CD4-positive, alpha-beta T cell treated with Interleukin-1 beta for 1 hour (primary cell): ENCODE measurements at places on chromosomes 13 and 19.

DNA sequence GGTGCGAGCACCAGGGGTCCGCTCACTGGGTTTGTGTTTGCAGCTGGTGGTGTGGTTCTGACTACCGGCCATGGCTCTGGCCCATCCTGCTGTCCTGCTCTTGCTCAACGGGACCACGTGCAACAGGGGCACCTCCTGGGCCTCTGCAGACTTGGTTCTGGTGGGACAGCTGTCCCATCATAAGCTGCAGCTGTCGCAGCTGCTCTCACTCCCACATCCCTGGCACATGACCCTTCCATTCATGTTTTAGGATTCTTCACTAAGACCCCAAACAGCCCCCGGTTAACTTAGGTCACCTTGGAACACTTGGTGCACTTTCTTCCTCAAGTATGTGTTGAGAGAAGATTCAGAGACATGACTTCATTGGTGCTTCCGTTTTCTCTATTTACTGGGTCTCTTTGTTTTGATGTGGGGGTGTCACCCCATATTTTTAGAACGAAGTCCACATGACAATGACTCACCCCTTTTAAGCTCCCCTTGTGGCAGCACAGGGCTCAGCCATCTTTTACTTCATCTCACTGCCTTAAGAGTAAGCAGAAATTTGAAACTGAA is 68.4 kb upstream of the ARHGEF7 start:
- DNase-seq: no peak

GRCh38 chr19:56170261-56170660 is 5.5 kb upstream of the GALP start:
- DNase-seq: no peak

GRCh38 chr13:21297447-21297846 is 121.0 kb downstream of the MRPL57 start:
- DNase-seq: no peak

GRCh38 chr19:48490981-48491792 is 20.4 kb downstream of the LMTK3 start:
- DNase-seq: peak; percentile 78

DNA sequence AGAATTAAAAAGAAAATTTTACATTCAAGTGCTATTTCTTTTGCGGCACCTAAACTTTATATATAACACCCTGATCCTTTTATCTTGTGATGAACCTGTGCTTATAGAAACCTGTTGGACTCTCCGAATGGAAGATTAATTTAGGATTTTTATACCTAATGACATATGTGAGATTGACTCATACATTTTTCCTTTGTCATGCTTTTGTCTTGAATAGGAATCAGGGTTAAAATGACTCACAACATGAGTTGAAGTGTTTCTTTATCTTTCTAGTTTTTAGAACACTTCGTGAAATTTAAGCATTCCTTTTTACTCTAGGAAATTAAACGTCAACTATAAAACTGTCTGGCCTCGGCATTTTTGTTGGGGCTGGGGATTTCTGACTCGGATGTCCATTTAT is 378.9 kb downstream of the PCDH20 start:
- no peak for DNase-seq

GRCh38 chr13:30178976-30179375 is 128.4 kb downstream of the KATNAL1 start:
- no peak for DNase-seq

- DNase-seq: no peak
These were observed 30.3 kb downstream of the ATP7B start for GRCh38 chr13:51980908-51981307.

DNA sequence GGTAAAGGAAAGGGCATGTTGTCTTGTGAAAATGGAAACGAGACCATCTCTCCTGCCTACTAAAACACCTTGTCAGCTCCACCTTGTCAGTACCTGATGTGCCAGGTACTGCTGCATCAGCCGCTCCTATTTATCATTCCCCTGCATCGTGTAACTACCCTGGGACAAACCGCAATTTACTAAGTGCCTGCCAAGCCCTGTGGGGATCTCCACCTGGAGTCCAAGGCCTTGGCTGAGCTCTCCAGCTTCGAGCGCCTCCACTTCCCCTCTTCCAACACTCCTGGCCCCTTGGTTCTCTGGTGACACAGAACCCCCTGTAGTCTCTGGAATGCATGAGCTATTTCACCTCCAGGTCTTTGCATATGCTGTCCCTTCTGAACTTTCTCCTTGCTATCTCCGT is 25.9 kb upstream of the CCNP start:
- no peak for DNase-seq

DNA sequence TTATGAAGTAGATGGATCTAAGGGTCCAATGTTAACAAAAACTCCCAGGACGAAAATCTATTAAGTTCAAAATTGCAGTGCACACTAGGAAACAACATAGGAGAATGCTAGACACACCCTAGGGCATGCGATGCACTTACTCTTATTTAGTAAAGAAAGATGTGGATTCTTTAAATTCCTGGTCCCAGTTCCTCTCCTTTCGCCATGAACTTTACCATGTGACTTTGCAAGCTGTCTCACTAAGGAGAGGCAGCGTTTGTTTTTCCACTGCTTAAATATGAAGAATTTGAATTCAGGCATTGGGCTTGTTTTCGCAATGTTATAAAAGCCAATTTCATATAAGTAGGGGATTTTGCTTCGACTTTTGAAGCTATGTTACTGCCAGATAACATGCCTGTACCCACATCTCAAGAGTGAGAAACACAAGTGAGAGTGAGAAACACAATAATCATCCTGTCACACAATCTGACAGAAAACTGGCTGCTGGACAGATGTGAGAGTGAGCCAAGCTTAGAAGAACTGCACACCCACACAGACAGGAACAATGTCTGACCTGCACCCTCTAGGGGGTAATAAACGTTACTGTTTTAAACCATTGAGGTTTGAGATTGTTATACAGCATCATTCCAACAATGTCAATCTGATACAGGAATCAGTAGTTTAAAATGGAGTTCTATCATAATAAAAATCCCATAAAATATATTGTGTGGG is 1308.4 kb downstream of the SLITRK5 start:
- peak; percentile 3 for DNase-seq

GRCh38 chr19:46478356-46478986 is 7.1 kb upstream of the PNMA8A start:
- DNase-seq: peak; percentile 29

GRCh38 chr19:17755977-17756670 is 4.8 kb downstream of the FCHO1 start:
- DNase-seq: peak; percentile 48

DNA sequence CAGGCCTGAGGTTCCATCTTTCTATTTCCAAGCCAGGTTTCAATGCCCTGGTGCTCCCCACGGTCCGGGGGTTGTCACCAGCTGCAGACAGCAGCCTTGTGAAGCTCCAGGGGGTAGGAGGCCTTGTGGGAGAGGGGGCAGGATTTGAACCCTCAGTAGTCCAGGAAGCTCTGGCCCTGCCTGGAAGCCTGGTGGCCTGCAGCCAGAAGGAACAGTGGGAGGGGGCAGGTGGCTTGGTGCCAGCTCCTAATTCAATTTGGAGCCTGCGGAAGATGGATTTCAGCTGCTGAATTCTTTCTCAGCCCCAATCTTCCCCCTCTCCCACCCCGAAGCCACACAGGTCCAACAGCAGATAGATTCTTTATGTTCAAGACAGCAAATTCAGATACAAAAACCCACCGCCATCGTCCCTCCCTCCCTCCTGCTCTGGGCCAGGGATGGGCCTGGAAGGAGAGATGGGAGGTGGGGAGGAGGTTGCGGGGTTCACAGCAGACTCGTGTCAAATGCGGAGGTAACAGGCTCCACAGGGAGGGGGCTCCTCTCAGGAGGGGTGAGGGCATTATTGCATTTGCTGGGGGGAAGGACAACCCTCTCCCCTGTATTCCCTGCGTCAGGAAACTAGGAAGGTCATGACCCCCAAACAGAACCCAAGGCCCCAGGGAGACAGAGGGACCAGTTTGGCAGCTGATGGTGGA is 2.4 kb upstream of the PTGER1 start:
- DNase-seq: no peak

DNA sequence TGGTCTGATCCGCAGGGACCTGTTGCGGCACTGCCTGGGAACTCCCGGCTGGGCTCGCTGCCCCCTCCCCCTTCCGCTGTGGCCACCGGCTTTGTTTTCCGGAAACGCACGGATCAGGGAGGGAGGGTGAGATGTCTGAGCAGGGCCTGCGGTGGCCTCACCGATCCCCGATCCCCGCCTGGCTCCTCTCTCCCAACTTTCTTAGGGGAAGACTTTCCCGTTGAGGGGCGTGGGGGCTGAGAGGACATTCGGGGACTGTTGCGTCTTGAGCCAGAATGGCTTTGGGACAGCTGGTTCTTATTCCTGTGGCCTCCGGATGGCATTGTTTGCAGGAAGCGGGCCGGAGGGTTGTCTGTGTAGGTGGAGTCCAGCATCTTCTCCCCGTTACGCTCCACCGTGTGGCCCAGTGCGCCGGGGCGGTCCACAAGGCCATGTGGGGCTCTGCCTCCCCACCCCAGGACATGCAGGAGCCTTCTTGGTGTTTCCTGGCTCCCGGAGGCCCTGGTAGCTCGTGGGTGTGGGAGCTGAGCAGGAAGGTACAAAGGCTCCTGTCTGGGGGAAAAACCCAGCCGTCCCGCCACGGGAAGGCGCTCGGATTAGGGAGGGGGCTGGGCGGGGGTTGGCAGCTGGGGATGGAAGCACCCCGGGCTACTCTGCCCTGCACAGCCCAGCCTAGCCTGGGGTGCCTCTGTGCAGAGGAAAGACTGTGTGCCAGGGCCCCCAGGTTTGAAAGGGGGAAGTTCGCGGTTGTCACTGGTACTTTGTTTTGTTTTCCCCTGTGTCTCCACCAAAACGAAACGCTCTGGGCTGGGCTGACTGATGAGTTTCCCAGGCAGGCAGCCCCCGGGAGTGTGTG is 1.3 kb downstream of the CSNK1G2 start:
- DNase-seq: peak; percentile 88

- DNase-seq: no peak
These were observed 601.0 kb downstream of the FGF9 start for GRCh38 chr13:22271903-22272302.

- DNase-seq: no peak
These were observed 526.1 kb downstream of the KLF12 start for GRCh38 chr13:73608157-73608516.
